ENCODE measurements at places on chromosomes 13 and 19. TPM values are rescaled to one million over a fixed set of nuclear protein-coding genes. Genes with fewer than 3 reads are reported as not detected.

The CEACAM20 gene
- total RNA-seq, result not detected

The RUBCNL gene
- total RNA-seq, result 0.38 TPM

The TICAM1 gene
- 6.1 TPM for total RNA-seq

The ZNF350 gene
- total RNA-seq, result 8.0 TPM

DNA sequence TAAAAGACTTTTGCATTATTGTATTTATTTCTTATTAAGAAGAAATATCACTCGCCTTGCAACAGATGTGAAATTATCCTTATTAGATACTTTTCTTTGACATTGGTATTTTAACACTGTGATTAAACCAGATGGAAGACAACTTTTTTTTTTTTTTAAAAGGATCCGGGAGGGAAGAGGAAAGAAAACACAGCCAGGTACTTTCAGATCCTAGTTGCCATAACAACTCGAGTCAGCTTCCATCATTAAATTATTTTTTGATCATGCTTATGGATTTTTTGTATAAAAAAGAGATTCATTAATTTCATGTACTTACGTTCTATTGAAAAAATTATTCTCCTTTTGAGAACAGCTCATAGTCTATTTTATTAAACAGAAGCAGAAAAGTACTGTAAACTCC is 515.7 kb downstream of the TBC1D4 start:
- peaks cover 13% of the 10 kb centered on the region for H3K4me1 ChIP-seq
- DNase-seq, result no peak
- H3K4me3 ChIP-seq, result no peak overlapping the region
- H3K27me3 ChIP-seq, result no peaks in the 10 kb centered on the region

- H3K27me3 ChIP-seq, result peaks cover under 1% of the 10 kb centered on the region
- no peaks in the 10 kb centered on the region for H3K4me1 ChIP-seq
- DNase-seq, result no peak
- no peak overlapping the region for H3K27ac ChIP-seq
- H3K36me3 ChIP-seq, result no peaks in the 10 kb centered on the region
These were observed 12.3 kb downstream of the CLDN10 start for GRCh38 chr13:95564733-95565291.

DNA sequence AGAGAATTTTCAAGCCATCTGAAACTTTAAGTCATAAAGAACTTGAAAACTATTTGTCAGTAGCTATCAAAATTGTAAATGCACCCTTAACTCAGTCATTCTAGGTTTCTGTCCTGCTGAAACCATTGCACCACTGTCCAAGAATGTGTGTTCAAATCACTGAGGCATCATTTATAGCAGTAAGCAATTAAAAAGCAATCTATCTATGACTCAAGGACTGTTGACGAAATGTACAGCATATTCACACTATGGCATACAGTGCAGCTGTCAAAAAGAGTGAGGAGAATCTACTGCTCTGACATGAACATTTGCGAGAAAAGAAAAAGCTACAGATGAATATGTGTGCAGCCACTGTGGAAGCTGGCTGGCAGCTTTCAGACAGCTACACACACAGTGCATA is 71.2 kb downstream of the ING1 start:
- no peak overlapping the region for H3K4me3 ChIP-seq
- no peak overlapping the region for H3K27ac ChIP-seq
- no peaks in the 10 kb centered on the region for H3K4me1 ChIP-seq
- no peaks in the 10 kb centered on the region for H3K36me3 ChIP-seq

DNA sequence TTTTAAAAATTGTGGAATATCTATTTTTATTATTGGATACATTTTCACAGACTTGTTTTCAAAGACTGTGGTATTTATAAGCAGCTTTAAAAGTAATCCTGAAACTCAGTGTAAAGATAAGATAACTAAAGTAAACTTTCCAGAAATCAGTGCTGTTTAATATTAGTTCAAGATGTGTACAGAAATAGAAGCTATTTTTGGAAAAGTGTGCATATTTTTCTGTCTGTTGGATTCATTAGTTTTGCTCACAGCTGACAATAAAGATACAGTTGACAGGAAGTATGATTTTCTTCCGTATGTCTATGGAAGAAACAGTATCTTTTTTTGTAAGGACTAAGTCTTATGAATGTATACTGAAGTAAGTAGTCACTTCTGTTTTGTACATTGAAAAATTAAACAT is 85.9 kb downstream of the GJA3 start:
- peak overlapping the region; percentile 62 for H3K27ac ChIP-seq
- peaks cover 30% of the 10 kb centered on the region for H3K36me3 ChIP-seq
- no peak for DNase-seq
- H3K4me1 ChIP-seq, result peaks cover 29% of the 10 kb centered on the region
- H3K27me3 ChIP-seq, result no peaks in the 10 kb centered on the region

Data from left ventricle myocardium inferior (tissue), 1 donor.